Stimulated activated CD4-positive, alpha-beta T cell treated with anti-CD3 and anti-CD28 coated beads, Interleukin-4, amount 100 ng/mL, for 4 hours (primary cell): ENCODE measurements at places on chromosomes 3 and 15.

DNA sequence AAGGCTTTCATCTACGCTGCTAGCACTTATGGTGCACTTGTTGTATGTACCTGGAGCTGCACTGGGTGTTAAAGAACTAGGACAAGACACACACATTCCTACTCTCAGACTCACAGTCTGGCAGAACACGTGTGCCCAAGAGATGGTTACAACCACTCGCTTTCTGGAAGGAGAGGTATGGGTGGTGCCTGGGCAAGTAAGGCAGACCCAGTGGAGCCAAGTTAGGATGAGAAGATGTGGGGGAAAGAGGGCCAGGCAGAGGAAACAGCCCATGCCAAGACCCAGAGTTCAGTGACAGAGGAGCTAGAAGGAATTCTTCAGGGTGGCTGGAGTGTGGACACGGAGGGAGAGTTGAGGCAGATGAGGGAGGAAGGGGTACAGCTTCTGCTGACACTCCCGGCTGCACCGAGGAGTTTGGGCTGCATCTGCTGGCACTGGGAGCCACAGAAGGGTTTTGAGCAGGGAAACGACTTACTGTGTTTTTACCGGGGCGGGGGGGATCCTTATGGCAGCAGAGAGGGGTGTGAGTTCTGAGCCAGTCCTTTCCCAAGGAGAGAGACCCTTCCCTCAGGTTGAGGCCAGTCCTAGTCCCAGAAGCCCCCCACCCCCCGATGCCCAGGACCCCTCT, 59.0 kb downstream of the GRIP2 start:
- no peak for DNase-seq

- DNase-seq = peak; percentile 55
Measured at GRCh38 chr15:76139368-76140073, 79.7 kb downstream of the TMEM266 start.

- peak; percentile 81 for DNase-seq
Measured at GRCh38 chr15:40357723-40358470, at the start of gene DISP2. DISP2 (plus strand) TSS chr15:40358219; CDS start chr15:40358322, 103 bp downstream.

DNA sequence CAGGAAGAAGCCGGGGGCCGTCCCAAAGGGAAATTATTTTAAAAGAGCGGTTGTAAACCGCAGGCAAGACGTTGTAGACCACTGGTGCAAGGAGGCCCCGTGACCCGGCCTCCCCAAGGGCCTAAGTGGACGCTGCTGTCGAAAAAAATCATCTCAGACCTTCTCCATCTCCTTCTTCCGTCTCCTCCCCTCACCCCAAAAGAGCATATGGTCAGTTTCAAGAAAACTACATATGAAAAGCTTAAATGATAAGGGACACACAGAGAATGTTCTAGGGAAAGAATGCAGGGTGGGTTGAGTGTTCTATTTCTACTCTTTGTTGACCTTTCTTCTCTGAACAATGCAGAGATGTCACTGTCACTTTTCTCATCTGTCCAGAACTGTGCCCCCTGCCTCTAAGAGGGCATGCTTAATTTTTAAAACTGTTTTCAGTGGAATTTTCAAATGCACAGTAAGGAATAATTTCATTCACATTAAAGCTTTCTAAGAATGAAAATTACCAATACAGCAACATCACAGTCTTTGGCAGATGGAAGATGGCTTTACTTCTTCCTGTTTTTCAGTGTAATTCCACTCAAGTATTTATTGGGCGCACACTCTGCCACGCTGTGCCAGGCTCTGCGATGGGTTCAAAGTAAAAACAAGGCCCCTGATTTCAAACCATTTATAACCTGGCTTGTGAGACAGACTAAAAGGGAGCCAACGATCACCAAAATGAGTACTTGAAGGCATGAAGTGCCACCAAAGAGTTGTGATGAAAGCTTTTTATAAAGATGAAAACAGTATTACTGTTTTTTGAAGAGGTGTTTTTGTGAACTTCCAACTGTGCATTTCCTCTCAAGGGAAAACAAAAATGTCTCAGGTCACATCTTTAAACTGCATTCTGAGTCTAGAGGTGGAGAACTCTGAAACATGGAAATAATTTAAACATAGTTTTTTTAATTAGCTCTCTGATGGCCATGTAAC, 891 bp upstream of the TOP2B start:
- DNase-seq = no peak

- DNase-seq = no peak
Measured at GRCh38 chr3:129461022-129461421, 21.0 kb downstream of the IFT122 start.

DNA sequence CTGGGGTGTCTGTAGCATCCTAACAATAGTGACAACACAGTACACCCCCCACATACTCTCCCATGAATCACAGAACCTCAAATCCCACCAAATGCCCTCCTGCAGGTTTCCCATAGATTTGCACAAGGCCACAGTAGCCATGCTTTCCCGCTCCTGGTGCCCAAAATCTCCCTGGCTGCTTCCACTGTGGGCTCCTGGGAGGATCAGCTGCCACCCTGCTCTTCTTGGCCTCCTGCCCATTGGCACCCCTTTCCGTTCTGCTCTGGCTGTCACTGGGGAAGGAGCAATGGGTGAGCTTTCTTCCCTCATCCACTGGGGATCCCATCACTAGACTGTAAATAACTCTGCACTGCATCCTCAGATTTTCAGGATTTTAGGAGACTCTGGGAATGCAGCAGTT, 92.1 kb upstream of the SLC24A5 start:
- no peak for DNase-seq
